Activated naive CD4-positive, alpha-beta T cell treated with Interleukin-2 at 50 U/mL for 16 hours (primary cell): ENCODE measurements at places on chromosomes 12 and 14.

DNA sequence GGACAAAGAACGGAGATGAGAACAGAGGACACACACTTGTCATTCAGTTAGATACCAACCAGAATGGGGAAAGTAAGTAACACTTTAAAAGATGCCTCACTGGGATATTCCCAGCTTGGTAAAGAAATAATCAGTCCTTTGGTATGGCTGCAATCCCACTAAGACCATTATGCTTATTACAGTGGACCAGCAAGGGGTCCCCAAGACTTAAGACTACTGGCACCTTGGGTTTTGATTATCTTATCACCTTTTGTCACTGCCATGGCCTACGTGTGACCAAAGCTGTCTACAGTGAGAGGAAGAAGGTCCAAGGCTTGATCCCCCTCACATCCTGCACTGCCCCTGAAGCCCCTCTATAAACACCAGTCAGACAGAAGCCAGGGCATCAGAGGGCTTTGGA lies 65.8 kb downstream of the TRAFD1 start:
- no peak for DNase-seq

DNA sequence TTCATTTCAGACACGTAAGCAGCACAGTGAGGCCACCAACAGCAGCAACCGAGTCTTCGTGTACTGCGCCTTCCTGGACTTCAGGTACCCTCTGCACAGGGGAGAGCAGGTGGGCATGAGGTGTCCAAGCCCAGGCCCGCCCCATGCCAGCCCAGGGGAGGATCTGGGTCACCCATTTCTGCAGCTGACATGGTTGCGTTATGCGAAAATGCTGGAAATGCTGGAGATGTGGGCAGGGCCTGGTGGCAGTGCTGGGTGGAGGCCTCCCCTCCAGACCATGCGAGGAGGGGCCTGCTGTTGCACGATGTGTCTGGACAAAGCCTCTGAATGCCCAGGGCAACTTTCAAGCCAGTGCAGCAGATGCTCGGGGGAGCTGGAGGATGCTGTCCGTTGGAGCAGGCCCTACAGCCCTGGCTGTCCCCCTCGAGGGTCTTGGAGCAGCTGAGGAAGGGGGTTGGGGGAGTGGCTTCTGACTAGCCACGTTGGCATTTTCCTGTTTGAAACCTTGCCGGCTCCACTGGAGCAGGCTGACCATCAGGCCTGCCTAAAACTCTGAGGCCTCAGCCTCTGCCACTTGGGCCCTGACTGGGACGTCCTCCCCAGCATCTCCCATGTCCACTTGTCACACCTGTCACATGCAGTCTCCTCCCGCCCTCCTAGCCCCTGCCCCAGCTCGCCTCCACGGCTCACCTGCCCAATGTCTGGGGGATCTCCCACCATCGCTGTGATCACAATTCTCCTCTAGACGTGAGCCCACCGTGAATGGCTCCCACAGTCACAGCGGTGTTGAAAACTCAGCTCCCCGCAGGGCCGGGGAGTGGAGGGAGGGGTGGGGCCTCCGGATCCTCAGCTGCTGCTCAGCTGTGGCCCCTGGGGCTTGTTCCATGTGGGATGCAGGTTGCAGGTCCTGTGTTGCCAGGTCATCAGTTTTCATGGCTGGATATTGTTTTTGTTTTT lies 123.4 kb downstream of the ADGRD1 start:
- no peak for DNase-seq

DNA sequence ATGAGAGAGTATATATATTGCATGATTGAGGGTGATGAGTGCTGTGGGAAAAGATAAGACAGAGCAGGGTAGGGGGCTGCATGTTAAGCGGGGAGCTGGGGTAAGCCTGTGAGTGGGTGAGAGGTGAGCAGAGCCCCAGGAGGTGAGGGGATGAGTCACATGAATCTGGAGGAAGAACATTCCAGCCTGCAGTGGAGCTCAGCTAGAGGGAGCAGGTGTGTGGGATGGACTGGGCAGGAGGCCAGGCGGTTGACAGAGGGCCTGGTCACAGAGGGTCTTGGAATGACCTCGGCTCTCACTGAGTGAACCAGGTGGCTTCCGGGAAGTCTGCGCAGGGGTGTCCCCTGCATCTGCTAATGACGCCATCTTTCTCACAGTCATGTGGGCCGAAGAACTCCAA lies 44.4 kb downstream of the GIT2 start:
- DNase-seq = no peak

DNA sequence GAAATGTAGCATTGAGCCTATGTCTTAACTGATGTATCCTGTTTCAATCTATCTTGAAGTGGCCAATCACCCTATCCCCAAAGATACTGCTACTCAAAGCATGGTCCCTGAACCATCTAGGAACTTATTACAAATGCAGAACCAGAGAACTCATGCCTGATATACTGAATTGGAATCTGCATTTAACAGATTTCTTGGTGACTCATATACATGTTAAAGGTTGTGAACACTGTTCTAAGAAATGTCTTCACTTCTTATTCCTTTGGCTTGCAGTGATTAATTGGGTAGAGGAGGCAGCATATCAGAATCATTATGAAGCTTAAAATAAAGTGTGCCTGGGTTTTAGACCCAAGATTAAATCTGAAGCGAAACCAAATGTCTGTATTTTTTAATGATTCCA lies 795.6 kb downstream of the DIO2 start:
- DNase-seq = no peak

- DNase-seq = no peak
Measured at GRCh38 chr14:100466111-100466856, 120.9 kb downstream of the BEGAIN start.

DNA sequence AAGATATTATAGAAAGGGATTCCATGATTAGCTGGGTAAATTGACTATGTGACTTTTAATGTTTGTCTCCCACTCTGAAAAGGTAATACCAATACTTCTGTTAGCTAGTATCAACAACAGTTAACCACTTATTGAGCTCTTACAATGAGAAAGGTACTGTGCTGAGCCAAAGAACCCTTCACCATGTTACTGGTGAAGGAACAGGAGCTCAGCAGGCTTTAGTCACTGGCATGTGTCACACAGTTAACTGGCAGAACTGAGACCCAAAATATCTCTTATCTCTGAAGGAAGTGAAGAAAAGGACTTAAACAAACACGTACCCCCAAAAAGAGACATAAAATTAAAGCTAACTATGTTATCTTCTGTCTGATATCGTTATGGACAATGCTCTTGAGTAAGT lies 170.6 kb downstream of the MED13L start:
- no peak for DNase-seq

DNA sequence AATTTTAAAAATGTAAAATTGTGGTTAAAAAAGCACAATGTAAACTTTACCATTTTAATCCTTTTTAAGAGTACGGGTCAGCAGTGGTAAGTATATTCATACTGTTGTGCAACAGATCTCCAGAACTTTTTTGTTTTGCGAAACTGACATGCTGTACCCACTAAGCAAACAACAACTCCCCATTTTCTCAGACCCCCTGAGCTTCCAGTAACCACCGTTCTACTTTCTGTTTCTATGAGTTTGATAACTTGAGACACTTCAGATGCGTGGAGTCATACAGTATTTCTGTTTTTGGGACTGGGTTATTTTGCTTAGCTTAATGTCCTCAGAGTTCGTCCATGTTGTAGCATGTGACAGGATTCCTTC lies 38.0 kb downstream of the CHST11 start:
- no peak for DNase-seq

- no peak for DNase-seq
Measured at GRCh38 chr12:115920395-115921183, 356.9 kb downstream of the MED13L start.

DNA sequence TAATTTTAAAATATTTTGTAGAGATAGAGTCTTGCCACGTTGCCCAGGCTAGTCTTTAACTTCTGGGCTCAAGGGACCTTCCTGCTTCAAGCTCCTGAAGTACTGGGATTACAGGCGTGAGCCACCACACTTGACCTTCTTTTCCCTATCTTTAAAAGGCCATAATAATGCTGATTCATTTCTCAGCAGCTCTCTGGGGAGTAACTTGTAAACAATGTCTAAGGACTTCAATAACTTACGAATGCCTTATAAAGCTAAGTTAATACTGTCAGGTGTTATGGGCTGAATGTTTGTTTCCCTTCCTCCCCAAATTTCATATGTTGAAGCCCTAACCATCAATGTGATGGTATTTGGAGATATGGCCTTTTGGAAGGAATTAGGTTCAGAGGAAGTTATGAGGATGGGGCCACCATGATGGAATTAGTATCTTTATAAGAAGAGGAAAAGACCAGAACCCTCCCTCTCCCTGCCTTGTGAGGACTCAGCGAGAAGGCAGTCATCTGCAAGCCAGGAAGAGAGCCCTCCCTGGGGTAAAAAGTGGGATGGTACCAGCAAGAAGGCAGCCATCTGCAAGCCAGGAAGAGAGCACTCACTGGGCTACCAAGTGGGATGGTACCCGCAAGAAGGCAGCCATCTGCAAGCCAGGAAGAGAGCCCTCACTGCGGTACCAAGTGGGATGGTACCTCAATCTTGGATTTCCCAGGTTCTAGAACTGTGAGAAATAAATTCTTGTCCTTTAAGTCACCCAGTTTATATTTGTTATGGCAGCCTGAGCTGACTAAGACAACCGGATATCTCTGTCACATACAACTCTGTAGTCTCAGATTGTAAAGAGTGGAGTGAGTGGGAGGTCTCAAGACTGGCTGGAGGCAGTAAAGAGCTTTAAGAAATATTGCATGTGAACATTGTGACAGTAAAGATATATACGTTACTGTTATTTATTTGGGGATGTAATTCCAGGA lies 16.3 kb upstream of the YBX3 start:
- DNase-seq = no peak

DNA sequence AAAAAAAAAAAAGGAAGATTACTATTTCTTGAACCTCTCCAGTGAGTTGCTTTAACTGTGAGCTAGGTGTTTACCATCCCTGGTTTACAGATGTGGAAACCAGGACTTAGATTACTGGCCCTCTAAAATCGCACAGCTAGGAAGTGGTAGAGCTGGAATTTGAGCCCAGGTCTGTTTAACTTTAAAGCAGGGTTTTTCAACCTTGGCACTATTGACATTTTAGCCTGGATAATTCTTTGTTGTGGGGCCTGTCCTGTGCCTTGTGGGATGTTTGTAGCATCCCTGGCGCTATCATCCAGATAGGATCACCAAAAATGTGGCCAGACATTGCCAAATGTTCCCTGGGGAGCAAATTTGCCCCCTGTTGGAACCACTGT lies 28.5 kb upstream of the SMOC1 start:
- DNase-seq = no peak

GRCh38 chr12:47964106-47964728 lies 821 bp downstream of the TMEM106C start:
- DNase-seq = peak; percentile 14

DNA sequence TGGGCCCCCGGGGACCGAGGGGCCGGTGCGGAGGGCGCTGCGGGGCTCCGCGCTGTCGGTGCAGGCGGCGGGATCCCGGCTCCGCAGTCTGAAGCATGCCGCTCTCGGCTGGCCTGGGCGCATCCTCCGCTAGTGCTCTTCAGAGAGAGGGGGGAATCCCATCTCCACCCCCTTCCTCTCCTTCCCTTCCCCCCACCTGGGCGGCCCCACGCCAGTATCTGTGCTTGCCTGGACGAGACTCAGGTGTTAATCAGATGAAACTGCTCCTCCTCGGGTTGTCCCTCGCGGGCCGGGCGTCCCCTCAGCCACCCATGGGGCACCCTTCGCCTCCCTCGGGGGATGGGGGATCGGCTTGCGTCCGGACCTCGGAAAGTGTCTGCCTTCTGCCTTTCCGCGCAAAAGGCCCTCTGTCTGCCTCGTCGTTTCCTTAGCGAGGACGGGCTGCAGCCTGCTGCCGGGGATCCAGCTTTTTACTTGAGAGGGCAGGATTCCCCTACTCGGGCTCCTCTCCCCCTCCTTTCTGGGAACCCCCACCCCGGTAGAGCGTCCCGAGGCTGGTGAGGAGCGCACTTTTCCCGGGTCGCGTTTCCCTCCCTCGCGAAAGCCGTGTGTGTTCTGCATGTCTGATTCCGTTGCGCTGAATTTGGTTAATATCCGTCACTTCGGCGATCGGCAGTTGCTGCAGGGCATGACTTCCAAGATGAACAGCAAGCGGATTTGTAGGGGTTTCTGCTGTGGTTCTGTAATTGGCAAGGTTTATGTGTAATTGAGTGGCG lies 1.1 kb downstream of the GPHN start:
- DNase-seq = peak; percentile 63

DNA sequence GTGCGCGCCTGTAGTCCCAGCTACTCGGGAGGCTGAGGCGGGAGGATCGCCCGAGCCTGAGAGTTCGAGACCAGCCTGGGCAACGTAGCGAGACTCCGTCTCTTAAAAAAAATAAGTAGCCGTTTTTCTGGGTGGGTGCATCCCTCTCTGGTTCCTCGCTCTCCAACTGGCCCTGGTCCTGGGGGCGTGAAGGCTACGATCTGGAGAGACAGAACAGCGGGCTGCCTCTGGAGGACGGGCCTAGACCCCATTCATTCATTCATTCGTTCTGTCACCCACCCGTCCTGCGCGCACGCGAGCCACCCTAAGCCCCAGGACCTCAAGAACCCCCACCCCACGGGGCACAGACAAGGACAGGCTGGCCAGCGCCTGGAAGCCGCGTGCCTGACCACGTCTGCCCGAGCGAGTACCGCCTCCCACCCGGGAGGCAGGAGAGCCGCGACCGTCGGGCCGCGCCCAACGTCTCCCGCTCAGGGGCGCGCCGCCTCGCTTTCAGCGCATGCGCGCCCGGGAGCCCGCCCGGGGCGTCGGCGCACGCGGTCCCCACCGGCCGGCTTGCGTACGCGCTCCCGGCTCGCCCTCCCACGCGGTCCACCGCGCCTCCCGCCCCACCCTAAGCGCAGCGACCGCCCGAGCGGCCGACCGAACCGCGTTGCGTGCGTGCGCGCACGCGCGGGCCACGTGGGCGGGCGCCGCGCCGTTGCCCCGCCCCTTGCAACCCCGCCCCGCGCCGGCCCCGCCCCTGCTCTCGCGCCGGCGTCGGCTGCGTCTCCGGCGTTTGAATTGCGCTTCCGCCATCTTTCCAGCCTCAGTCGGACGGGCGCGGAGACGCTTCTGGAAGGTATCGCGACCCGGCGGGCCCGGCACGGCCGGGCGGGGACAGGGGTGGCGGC lies at the start of gene RAN:
TSS of gene RAN (plus strand) at position 781 of the 893 bp plus-strand sequence. CDS start 528 bp downstream, outside the sequence.
- peak; percentile 94 for DNase-seq

DNA sequence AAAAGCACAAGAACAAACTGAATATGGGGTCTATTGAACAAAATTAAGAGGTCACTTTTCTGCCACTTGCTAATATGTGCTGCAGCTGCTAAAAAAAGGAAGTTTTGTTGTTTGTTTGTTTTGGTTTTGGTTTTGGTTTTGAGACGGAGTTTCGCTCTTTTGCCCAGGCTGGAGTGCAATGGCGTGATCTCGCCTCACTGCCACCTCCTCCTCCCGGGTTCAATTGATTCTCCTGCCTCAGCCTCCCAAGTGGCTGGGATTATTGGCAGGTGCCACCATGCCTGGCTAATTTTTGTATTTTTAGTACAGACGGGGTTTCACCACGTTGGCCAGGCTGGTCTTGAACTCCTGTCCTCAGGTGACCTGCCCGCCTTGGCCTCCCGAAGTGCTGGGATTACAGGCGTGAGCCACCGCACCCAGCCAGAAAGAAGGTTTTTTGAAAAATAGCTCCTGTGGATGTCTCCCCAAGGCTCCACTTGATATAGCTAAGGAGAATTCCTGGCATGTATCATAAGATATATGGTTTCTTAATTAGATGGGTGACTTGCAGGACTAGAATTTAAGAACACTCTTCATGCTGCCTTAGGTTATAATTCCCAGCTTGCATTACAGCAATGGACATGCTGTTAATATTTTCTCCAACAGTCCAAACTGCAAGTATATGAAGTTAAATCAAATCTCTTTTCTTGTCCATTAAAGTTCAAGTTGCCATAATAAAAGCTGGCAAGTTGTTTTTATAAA lies 237.6 kb upstream of the AMIGO2 start:
- DNase-seq = peak; percentile 10
